Naive thymus-derived CD8-positive, alpha-beta T cell (primary cell): ENCODE measurements at places on chromosomes 13 and 19. TPM values are rescaled to one million over a fixed set of nuclear protein-coding genes. Genes with fewer than 3 reads are reported as not detected.

DNA sequence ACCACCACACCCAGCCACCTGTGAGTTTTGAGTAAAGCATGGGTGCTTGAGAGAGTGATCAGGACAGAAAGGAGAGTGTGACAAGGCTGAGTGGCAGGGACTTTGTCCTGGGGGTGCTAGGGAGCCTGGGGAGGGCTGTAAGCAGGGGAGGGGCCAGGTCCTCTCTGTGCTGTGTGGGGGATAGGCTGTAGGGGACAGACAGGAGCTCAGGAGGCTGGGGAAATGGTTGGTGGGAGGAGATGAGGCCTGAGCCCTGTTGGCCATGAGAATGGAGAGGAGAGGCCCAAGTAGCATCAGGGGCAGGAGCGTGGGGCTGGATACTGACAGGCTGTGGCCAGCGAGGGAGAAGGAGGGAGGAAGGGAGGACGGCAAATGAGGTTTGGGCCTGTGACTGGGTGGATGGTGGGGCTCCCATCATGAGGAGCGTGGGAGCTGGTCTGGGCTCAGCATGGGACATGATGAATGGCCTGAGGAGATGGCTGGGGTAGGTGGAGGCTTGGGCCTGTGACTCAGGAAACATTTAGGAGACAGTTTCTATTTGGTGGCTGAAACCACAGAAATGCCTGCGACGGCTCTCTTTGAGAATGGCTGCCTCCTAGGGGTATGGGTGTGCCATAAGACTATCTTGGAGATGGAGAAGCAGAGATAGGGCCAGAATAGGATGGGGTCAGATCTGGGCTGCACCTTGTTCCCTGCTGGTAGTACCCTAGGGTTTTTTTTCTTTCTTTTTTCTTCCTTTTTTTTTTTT lies 25.0 kb downstream of the GRIN2D start:
- peaks cover 30% of the 10 kb centered on the region for H3K4me1 ChIP-seq
- H3K36me3 ChIP-seq = no peaks in the 10 kb centered on the region
- DNase-seq = no peak
- H3K4me3 ChIP-seq = peak overlapping the region; percentile 75
- no peak overlapping the region for H3K27ac ChIP-seq

KLK14 gene
- not detected for polyA plus RNA-seq

RAB20 gene
- polyA plus RNA-seq = 3.3 TPM

DNA sequence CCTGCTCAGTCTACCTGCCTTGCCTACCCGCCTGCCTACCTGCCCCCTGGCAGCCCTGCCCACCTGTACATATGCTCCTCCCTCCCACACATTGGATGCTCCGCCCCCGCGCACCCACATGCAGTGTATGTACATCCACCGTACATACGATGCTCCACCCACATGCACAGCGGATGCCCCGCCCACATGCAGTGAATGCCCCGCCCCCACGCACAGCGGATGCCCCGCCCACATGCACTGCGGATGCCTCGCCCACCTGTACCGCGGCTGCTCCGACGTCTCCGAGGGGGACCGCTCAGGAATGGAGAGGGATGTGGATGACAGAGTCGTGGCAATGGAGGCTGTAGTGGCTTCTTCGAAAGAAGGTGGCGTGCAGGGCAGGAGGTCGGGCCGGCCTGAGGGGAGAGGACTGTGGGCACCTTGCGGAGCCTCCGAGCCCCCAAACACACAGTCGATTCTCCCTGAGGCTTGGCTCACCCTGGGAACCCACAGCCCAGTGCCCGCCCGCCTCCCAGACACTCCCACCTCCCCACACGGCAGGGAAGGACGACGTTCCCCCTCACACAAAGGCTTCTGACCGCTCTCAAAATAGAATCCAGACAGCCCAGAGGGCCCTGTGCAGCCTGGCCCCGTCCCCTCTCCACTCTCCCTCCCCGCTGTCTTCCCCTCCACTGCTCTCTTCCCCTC lies 16.5 kb upstream of the CACTIN start:
- DNase-seq = no peak
- H3K27ac ChIP-seq = no peak overlapping the region
- H3K4me1 ChIP-seq = no peaks in the 10 kb centered on the region

GRCh38 chr13:40987606-40988280 lies 31.4 kb downstream of the ELF1 start:
- H3K27ac ChIP-seq = peak overlapping the region; percentile 56
- H3K4me1 ChIP-seq = peaks cover 90% of the 10 kb centered on the region
- no peak overlapping the region for H3K4me3 ChIP-seq
- no peaks in the 10 kb centered on the region for H3K36me3 ChIP-seq
- DNase-seq = no peak
- no peaks in the 10 kb centered on the region for H3K27me3 ChIP-seq

GRCh38 chr13:49546561-49546960 lies 38.8 kb downstream of the RCBTB1 start:
- no peak overlapping the region for H3K4me3 ChIP-seq
- H3K36me3 ChIP-seq = peaks cover 29% of the 10 kb centered on the region
- no peaks in the 10 kb centered on the region for H3K4me1 ChIP-seq

PRSS57 gene
- not detected for polyA plus RNA-seq

FXYD1 gene
- not detected for polyA plus RNA-seq

GRCh38 chr13:108755083-108755482 lies 125.7 kb downstream of the MYO16 start:
- no peaks in the 10 kb centered on the region for H3K36me3 ChIP-seq
- DNase-seq = no peak
- no peaks in the 10 kb centered on the region for H3K4me1 ChIP-seq
- H3K4me3 ChIP-seq = no peak overlapping the region
- H3K27me3 ChIP-seq = no peaks in the 10 kb centered on the region

KLK8 gene
- not detected for polyA plus RNA-seq

DNA sequence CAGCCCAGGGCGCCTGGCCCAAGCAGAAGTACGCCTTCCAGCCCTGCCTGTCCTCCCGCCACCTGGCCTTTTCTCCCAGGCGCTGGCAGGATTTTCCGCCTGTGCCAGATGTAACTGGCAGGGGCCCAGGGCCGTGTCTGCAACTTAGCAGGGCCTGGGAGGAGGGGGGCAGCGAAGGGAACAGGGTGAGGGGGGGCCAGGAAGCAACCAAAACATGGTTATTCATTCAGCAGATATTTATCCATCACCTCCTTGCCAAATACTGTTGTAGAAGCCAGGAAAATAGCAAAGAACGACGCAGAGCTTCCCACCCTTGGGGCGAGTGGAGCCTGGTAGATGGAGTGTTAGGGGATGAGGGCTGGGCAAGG lies 5.6 kb downstream of the TLE6 start:
- H3K4me1 ChIP-seq = peaks cover 2% of the 10 kb centered on the region
- no peak for DNase-seq
- H3K36me3 ChIP-seq = no peaks in the 10 kb centered on the region
- H3K27ac ChIP-seq = no peak overlapping the region

ADGRE2 gene
- polyA plus RNA-seq = not detected

- no peak for DNase-seq
- H3K4me1 ChIP-seq = no peaks in the 10 kb centered on the region
- no peaks in the 10 kb centered on the region for H3K36me3 ChIP-seq
- peaks cover 4% of the 10 kb centered on the region for H3K27me3 ChIP-seq
Observed at GRCh38 chr13:79910875-79911540, 429.9 kb downstream of the SPRY2 start.

KLK10 gene
- not detected for polyA plus RNA-seq

CCDC169 gene
- polyA plus RNA-seq = 0.12 TPM

DNA sequence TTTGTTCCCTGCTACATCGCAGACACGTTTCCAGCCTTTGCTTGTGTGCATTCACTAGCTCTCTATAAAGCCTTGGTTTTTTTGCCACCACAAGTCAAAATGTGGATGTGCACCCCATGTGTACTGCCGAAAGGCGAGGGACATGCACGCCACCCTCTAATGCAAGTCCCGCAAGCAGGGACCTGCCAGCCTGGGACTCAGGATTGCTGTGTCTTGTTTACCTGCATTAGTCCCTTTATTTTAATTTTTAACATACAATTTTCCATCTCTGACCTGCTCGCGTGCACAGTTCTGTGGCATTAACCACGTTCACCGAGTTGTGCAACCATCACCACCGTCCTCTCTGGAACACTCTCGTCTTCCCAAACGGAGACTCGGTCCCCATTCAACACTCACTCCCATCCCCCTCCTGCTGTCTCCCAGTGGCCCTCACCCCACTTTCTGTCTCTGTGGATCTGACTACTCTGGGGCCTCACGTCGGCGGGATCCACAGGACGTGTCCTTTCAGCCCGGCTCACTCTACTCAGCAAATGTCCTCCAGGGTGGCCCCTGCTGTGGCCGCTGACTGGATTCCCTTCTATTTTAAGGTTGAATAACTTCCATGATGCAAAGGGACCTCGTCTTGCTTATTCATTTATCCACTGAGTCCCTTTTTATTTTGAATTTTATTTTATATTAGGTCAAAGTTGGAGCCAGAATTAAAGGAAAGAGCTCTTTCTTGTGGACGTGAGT lies 58.4 kb downstream of the RASA3 start:
- no peaks in the 10 kb centered on the region for H3K27me3 ChIP-seq
- peak overlapping the region; percentile 41 for H3K27ac ChIP-seq
- peaks cover 69% of the 10 kb centered on the region for H3K36me3 ChIP-seq
- peaks cover 47% of the 10 kb centered on the region for H3K4me1 ChIP-seq

GRCh38 chr13:34545461-34545860 lies 396.6 kb upstream of the NBEA start:
- no peak overlapping the region for H3K27ac ChIP-seq
- no peak for DNase-seq
- no peaks in the 10 kb centered on the region for H3K27me3 ChIP-seq
- no peaks in the 10 kb centered on the region for H3K36me3 ChIP-seq

DNA sequence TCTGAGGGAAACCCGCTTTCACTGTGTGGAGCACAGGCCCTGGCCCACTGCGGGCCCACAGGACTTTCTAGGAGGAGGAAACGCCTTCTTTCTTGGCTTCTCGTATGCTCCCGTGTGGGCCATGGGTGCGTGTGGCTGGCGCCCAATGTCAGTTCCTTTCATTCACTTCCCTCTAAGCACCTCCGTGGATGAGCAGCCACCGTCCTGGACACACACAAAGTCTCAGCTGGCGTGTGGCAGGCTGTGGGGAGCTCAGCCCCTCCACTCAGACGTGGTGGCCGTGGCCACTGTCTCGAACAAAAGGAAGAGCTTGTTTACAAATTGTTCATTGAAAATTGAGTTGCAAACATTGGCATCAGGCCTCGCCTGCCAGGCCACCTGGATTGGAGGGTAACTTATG lies 240.0 kb upstream of the SGCG start:
- H3K4me3 ChIP-seq = no peak overlapping the region
- DNase-seq = no peak
- no peak overlapping the region for H3K27ac ChIP-seq
- peaks cover 10% of the 10 kb centered on the region for H3K27me3 ChIP-seq
- H3K36me3 ChIP-seq = no peaks in the 10 kb centered on the region

DNA sequence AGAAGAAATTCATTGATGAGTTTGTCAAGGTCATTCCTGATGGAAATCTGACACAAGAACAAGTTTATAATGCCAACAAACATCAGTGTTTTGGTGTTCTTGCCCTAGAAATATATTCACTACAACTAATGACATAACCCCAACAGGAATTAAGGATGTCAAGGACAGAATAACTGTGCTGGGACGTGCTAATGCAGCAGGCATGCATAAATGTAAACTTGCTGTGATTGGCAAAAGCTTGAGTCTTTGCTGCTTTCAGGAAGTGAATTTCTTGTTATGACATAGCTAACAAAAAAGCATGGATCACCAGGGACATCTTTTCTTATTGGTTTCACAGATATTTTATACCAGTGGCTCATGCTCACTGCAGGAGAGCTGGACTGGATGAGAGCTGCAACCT lies 144.6 kb downstream of the KCTD12 start:
- no peak overlapping the region for H3K27ac ChIP-seq
- DNase-seq = no peak

GRCh38 chr19:10946958-10947657 lies 13.7 kb upstream of the SMARCA4 start:
- no peaks in the 10 kb centered on the region for H3K4me1 ChIP-seq
- H3K36me3 ChIP-seq = no peaks in the 10 kb centered on the region
- H3K4me3 ChIP-seq = no peak overlapping the region
- no peak for DNase-seq

TMTC4 gene
- 2.1 TPM for polyA plus RNA-seq

IGLON5 gene
- polyA plus RNA-seq = not detected

IRGC gene
- polyA plus RNA-seq = not detected

IGFL3 gene
- not detected for polyA plus RNA-seq

- peaks cover 45% of the 10 kb centered on the region for H3K4me1 ChIP-seq
- H3K4me3 ChIP-seq = peak overlapping the region; percentile 93
- DNase-seq = no peak
- peaks cover 10% of the 10 kb centered on the region for H3K36me3 ChIP-seq
- H3K27ac ChIP-seq = peak overlapping the region; percentile 92
Observed at GRCh38 chr19:41545547-41545946, 30.4 kb upstream of the CEACAM21 start.

GRCh38 chr19:52923778-52924593 lies 758 bp upstream of the ZNF888 start:
- H3K4me1 ChIP-seq = peaks cover 24% of the 10 kb centered on the region
- H3K27me3 ChIP-seq = peaks cover 3% of the 10 kb centered on the region
- H3K4me3 ChIP-seq = peak overlapping the region; percentile 95
- DNase-seq = no peak
- H3K36me3 ChIP-seq = peaks cover 14% of the 10 kb centered on the region

DNA sequence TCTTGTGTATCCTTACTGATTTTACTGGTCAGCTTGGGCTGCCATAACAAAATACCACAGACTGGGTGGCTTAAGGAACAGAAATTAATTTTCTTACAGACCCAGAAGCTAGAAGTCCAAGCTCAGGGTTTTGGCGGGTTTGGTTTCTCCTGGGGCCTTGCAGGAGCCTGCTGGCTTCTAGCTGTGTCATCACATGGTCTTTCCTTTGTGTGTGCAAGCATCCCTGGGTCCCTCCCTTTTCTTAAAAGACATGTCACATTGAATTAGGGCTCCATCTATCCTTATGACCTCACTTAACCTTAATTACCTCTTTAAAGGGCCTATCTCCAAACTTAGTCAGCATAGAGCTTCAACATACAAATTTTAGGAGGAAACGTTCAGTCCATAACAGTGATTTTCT lies 23.4 kb downstream of the UBAC2 start:
- H3K27me3 ChIP-seq = no peaks in the 10 kb centered on the region
- no peaks in the 10 kb centered on the region for H3K36me3 ChIP-seq
- peak overlapping the region; percentile 71 for H3K4me3 ChIP-seq
- peak overlapping the region; percentile 84 for H3K27ac ChIP-seq
- H3K4me1 ChIP-seq = peaks cover 86% of the 10 kb centered on the region
